ENCODE measurements at places on chromosomes 4 and X. TPM values are rescaled to one million over a fixed set of nuclear protein-coding genes. Genes with fewer than 3 reads are reported as not detected.

GRCh38 chr4:154584259-154584658 lies 6.3 kb downstream of the FGA start:
- DNase-seq: no peak
- H3K36me3 ChIP-seq: no peaks in the 10 kb centered on the region
- no peaks in the 10 kb centered on the region for H3K4me1 ChIP-seq
- no peak overlapping the region for H3K27ac ChIP-seq
- H3K27me3 ChIP-seq: no peaks in the 10 kb centered on the region
- no peak overlapping the region for H3K4me3 ChIP-seq

- peak overlapping the region; percentile 89 for H3K4me3 ChIP-seq
- H3K4me1 ChIP-seq: peaks cover 12% of the 10 kb centered on the region
- H3K27ac ChIP-seq: no peak overlapping the region
- DNase-seq: no peak
- no peaks in the 10 kb centered on the region for H3K36me3 ChIP-seq
- no peaks in the 10 kb centered on the region for H3K27me3 ChIP-seq
These were observed 1.2 kb downstream of the RAB33B start for GRCh38 chr4:139455126-139455538.

GRCh38 chrX:38220024-38220414 lies 652 bp downstream of the SRPX start:
- no peaks in the 10 kb centered on the region for H3K36me3 ChIP-seq
- peak overlapping the region; percentile 48 for H3K27ac ChIP-seq
- peak; percentile 34 for DNase-seq
- peaks cover 15% of the 10 kb centered on the region for H3K4me1 ChIP-seq
- no peaks in the 10 kb centered on the region for H3K27me3 ChIP-seq

DNA sequence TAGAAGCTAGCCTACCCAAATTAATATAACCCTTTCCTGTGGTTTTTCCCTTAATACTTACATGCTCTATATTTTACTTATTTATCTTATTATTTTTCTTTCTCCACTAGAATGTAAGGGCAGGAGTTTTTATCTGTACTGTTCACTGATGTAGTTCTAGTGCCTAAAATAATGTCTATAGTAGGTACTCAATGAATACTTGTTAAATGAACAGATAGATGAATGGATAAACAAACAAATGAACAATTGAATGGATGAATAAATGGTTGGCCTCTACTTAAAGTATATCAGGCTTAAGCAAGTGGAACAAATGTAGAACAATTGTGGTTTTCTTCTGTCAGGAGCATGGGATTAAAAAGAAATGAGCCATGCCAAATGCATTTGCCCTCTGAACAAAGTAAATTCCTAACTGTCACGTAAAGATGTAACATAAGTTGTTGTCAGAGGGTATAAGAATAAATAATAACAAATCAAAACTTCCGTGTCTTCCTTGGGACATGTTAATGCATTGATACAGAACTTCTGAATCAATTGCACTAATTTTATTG lies 54.1 kb downstream of the SYTL5 start:
- DNase-seq: peak; percentile 70
- H3K36me3 ChIP-seq: no peaks in the 10 kb centered on the region
- peak overlapping the region; percentile 71 for H3K27ac ChIP-seq
- no peak overlapping the region for H3K4me3 ChIP-seq
- H3K27me3 ChIP-seq: no peaks in the 10 kb centered on the region
- H3K4me1 ChIP-seq: peaks cover 11% of the 10 kb centered on the region

DNA sequence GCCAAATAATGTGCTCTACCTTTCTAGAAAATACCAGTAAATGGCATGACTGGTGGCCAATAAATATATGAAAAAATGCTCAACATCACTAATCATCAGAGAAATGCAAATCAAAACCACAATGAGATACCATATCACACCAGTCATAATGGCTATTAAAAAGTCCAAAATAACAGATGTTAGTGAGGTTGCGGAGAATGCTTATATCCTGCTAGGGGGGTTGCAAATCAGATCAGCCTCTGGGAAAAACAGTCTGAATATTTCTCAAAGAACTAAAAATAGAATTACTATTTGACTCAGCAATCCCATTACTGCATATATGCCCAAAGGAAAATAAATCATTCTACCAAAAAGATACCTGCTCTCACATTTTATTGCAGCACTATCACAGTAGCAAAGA lies 115.1 kb downstream of the RASGEF1B start:
- H3K27me3 ChIP-seq: no peaks in the 10 kb centered on the region
- H3K4me3 ChIP-seq: no peak overlapping the region
- DNase-seq: no peak
- H3K27ac ChIP-seq: no peak overlapping the region

DNA sequence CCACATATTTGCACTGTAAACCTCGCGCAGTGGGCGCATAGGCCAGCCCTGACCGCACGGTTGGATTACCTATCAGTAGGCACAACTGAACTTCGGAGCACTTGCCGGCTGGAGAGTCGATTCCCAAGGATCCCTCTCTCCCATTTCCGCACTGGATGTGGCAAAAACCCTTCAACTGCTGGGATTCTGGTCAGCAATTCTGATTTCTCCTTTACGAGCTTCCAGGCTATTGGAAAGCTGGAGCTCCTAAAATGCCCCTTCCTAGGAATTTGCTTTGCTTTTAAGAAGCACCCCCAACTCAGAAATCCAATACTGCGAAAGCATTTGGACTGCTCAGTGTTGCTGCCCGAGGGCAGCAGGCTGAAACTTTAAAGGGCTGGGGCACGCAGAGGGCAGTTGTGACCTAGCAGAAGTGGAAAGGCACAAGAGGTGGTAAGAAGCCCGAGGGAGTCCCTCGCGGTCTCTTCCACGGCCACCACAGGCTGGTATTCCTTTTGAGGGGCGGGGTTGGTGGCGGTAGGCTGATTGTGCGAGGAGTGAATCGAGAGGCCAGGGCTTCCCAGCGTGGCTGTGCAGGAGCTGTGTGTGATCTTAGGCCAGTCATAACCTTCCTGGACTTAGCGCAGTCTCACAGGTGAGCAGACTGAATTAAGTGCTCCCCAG lies 1.6 kb downstream of the ZAR1 start:
- no peak for DNase-seq
- peaks cover 44% of the 10 kb centered on the region for H3K27me3 ChIP-seq
- H3K4me1 ChIP-seq: peaks cover 3% of the 10 kb centered on the region

- H3K36me3 ChIP-seq: no peaks in the 10 kb centered on the region
- H3K4me1 ChIP-seq: peaks cover 11% of the 10 kb centered on the region
- H3K27ac ChIP-seq: peak overlapping the region; percentile 47
These were observed 59.7 kb downstream of the NEIL3 start for GRCh38 chr4:177369372-177369771.

ATP8A1 gene
- total RNA-seq: 2.9 TPM

NHSL2 gene
- 14.8 TPM for total RNA-seq
